ENCODE measurements at places on chromosomes 3 and 15.
A peak's percentile ranks its signal among the peaks of the same experiment; 100 is the strongest.

DNA sequence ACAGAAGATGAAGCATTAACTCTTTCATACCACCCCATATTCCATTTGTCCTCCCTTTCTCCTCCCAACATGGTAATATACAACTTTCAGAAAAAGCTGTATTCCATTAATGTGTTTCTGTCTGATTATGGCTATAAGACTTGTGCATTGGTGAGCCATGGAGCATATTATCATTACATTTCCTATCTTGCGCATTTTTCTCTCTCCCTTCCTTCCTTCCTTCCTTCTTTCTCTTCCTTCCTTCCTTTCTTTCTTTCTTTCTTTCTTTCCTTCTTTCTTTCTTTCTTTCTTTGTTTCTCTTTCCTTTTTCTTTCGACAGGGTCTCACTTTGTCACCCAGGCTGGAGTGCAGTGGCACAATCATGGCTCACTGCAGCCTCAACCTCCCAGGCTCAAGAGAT is 25.5 kb upstream of the PDE8A start:
- DNase-seq, result no peak

GRCh38 chr3:129481766-129482332 is 41.8 kb downstream of the IFT122 start:
- no peak for DNase-seq

DNA sequence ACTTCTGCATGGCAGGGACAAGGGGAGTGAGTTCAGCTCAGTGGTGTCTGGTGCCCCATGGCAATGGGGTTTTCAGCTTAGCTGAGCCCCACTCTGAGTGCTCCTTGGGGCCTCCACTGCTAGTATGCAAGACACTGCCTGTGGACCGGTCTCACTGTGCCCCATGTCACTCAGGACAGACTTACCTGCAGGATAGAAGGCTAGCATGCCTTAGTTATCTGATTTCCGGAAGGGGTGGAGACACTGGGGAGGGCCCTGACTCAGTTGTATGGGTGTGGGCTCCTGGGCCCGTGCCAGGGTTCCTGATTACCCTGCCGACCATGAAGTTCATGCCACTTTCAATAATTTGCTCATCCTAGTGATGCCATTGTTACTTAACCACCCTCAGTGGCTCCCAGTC is 4.3 kb upstream of the SLC6A20 start:
- no peak for DNase-seq

DNA sequence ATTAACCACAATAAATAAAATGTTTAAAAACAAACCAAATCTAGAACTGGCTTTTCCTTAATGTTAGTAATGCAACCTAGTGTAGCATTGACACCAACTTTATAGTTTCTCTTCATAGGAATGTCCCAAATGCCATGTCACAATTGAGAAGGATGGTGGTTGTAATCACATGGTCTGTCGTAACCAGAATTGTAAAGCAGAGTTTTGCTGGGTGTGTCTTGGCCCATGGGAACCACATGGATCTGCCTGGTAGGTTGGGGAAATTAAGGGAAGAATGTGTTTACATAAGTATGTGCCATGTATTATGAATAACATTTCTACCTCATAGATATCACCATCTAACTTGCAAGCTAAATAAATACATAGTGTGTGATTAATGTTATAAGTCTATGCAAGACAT is 84.4 kb upstream of the GOLGA6B start:
- no peak for DNase-seq

GRCh38 chr15:57554063-57554811 is 37.5 kb upstream of the MYZAP start:
- no peak for DNase-seq

- DNase-seq, result no peak
These were observed 33.4 kb downstream of the AQP9 start for GRCh38 chr15:58171476-58172061.

- no peak for DNase-seq
These were observed 26.9 kb downstream of the CCR4 start for GRCh38 chr3:32978331-32978730.

- DNase-seq, result no peak
These were observed 17.9 kb downstream of the UBE2E1 start for GRCh38 chr3:23823620-23824019.

DNA sequence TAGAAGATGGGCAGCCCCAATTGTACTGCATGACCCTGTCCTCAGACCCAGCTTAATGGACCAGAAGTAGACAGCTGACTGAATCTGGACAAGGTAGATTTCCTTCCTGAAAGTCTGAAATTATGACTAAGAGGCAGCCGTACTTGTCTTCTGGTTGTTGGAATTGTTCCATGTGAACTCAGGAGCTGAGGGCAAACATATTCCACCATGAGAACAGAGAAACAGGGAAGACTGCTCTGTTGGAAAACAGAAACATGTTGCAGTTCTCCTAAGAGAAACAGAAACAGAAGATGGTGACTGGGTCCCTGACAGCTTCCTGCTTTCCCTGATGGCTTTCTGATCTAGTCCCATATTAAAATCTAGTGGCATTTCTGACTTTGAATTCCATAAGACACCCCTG is 24.1 kb downstream of the POPDC2 start:
- no peak for DNase-seq

GRCh38 chr15:75089456-75090387 is 66.3 kb downstream of the PPCDC start:
- no peak for DNase-seq

DNA sequence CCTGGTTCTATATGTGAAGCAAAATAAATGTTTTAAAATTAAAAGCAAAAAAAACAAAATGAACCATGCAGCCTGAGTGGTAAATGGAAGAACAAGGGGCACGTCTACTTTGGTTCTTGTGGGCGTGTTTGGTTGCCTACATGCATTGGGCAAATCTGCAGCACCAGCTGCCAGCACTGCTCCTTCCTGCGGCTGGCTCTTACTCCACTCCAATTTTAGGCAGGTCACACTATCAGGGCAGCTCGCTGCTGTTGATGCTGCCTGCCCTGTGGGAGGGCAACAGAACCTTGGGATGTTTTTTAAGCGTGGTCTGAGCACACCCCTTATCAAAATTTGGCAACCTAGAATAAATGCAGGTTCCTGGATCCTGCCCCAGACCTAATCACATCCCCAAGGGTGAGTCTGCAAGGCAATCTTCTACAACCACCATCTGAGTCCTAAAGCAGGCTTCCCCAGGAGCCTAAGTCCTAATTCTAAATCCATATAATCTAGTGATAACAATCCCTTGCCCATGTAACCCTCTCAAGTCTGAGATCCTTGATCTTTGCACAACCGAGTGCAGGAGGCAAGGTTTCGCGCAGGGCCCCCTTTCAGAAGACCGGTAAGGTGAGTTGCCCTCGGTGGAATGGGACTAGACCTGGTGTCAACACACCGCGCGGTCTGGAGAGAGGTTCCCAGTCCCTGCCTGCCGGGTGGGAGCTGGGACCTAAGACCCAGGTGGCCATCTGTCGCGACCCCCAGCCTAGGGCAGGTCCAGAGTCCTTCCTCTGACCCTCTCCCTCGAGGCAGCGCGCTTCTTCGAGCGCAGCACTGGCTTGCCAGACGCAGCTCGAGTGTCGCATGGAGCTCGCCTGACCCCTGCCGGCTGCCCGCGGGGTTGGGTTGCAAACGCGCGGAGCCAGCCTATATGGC is 15.9 kb downstream of the IVD start:
- DNase-seq, result peak; percentile 77

DNA sequence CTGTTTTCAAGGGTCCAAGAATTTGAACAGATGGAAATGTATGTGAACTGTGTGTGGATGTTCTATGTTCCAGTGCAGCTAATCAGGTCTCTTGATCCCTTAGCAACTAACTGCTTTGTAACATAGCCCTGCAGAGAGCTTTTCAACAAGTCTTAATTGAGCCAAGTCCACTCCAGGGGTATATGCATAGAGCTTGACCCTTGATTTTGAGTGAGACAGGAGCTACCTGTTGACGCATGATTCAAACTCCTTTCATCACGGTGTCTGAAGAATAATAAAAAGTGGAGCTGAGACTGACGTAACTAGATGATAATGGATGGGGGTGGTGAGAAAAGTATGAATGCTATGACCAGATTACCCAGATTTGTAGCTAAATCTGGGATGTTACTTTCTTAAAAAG is 93.3 kb upstream of the CCDC54 start:
- no peak for DNase-seq

GRCh38 chr3:11375333-11376088 is 103.3 kb downstream of the ATG7 start:
- DNase-seq, result no peak

- no peak for DNase-seq
These were observed 265.6 kb downstream of the CTNNB1 start for GRCh38 chr3:41464858-41465257.

DNA sequence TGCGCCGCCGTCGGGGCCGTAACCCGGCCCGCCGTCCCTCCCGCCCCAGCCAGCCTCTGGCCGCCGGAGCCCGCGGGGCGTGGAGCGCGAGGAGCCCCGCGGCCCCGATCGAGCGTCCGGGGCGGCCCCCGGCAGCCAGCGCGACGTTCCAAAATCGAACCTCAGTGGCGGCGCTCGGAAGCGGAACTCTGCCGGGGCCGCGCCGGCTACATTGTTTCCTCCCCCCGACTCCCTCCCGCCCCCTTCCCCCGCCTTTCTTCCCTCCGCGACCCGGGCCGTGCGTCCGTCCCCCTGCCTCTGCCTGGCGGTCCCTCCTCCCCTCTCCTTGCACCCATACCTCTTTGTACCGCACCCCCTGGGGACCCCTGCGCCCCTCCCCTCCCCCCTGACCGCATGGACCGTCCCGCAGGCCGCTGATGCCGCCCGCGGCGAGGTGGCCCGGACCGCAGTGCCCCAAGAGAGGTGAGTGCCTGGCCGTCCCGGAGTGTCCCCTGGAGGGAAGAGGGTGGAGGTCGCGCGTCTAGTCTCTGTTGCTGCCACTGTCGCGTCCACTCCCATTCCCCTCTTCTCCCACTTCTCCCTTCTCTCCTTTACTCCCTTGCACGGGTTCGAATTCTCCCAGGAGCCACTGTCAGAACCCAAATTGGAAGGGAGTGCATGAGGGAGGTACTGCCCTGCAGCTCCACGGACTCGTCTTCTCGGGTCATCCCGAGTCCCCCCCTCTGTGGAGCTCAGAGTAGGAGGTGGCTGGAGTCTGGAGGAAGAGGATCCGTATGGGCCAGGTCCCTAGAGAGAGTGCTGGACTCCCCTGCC is 585 bp downstream of the CSK start:
- DNase-seq, result no peak

DNA sequence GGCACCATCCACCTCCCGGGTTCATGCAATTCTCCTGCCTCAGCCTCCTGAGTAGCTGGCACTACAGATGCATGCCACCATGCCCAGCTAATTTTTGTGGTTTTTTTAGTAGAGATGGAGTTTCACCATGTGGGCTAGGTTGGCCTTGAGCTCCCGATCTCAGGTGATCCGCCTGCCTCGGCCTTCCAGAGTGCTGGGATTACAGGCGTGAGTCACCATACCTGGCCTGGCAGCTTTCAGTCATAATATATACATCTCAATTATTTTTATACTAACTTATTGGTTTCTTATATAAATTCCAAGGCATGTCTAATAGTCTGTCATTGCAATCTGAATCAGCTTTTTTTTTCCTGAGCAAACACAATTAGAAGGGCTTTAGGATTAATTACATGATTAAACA is 74.0 kb upstream of the CCNL1 start:
- no peak for DNase-seq

- DNase-seq, result no peak
These were observed 4.6 kb upstream of the SIN3A start for GRCh38 chr15:75455982-75456531.

DNA sequence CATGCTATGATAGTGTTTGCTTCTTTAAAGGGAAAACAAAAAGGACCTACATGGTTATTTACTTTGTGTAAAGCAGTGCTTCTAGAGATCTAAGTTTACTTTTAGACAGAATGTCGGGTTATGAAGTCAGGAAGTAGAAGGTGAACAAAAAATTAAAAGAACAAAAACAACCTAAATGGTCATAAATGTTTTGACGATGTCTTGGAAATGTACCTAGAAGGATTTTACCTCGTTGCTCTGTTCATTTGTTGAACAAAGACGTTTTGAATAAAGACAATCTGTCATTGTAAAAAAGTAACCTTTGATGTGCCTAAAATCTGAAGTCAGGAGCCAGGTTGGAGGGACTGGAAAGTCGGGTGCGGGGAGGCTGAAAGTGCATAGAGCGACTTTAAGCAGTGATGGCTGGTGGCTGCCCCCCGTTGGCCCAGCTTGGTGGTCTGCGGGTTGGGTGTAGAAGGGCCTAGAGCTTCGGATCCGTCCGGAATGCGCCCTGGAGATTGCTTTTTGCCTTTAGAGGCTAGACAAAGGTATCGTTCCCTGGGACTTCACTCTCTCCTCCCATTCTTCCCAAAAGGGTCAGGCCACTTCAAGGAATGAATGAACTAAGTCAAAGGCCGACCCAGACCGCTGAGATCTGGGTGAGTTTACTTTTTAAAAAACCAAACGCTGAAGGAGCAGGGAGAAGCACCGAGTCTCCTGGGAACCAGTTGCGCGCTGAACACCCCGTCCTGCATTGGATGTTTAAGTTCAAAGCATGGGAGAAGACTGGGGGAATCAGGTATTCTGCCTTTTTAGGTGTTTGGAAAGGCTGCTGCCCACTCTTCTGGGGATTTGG is 2.1 kb downstream of the SOX14 start:
- DNase-seq, result no peak

GRCh38 chr3:119933207-119933606 is 151.3 kb downstream of the NR1I2 start:
- no peak for DNase-seq

DNA sequence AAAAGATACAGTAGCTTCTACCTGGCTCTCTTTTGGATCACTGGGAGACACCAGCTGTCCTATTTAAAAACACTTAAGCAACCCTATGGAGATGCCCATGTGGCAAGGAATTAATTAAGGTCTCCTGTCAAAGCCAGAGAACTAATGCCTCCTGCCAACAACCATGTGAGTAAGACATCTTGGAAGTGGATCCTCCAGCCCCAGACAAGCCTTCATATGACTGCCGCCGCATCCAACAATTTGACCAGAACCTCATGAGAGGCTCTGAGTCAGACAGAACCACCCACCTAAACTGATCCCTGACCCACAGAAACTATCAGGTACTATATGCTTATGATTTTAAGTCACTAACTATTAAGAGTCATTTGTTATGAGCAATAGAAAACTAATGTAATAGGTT is 22.3 kb downstream of the IFT80 start:
- DNase-seq, result no peak

DNA sequence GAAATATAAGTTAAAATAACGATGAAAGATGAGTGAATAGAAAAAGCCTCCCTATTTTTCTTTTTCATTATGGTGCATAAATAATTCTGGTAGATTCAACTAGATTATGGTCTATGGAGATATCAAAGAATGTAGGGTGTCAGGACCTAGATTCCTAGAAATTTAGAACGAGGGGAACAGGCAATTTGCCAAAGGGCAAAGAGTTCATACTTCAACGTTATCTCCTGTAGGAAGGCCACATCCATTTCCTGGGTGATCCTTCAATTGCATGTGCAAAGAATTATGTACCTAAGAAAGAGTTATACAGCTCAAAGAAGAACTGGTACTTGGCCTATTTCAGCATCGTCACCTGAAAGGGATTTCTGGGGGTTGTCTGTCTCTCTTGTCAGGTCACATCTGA is 351.8 kb downstream of the FOXP1 start:
- DNase-seq, result no peak

GRCh38 chr3:56772952-56773938 is 28.5 kb downstream of the ARHGEF3 start:
- DNase-seq, result no peak

- no peak for DNase-seq
These were observed 237.7 kb downstream of the CTNNB1 start for GRCh38 chr3:41436983-41437382.

- DNase-seq, result no peak
These were observed 822.4 kb upstream of the CADM2 start for GRCh38 chr3:84136425-84136824.

GRCh38 chr3:184740509-184741258 is 28.8 kb upstream of the MAGEF1 start:
- no peak for DNase-seq

- DNase-seq, result no peak
These were observed 539.4 kb downstream of the IGSF11 start for GRCh38 chr3:118495206-118495605.
